ENCODE measurements at places on chromosomes 13 and 19.

GRCh38 chr13:113586661-113587479 is 2.3 kb downstream of the TFDP1 start:
- H3K27me3 ChIP-seq = no peaks in the 10 kb centered on the region
- no peak overlapping the region for H3K4me3 ChIP-seq
- H3K27ac ChIP-seq = no peak overlapping the region
- no peak for DNase-seq

- H3K27ac ChIP-seq = no peak overlapping the region
- H3K27me3 ChIP-seq = no peaks in the 10 kb centered on the region
- H3K4me1 ChIP-seq = no peaks in the 10 kb centered on the region
- H3K36me3 ChIP-seq = no peaks in the 10 kb centered on the region
- no peak overlapping the region for H3K4me3 ChIP-seq
Measured at GRCh38 chr13:107807306-107808073, 407.8 kb downstream of the LIG4 start.

- H3K27me3 ChIP-seq = no peaks in the 10 kb centered on the region
- no peak overlapping the region for H3K4me3 ChIP-seq
- no peaks in the 10 kb centered on the region for H3K36me3 ChIP-seq
- no peak for DNase-seq
Measured at GRCh38 chr13:36248700-36249099, 34.3 kb upstream of the SOHLH2 start.

DNA sequence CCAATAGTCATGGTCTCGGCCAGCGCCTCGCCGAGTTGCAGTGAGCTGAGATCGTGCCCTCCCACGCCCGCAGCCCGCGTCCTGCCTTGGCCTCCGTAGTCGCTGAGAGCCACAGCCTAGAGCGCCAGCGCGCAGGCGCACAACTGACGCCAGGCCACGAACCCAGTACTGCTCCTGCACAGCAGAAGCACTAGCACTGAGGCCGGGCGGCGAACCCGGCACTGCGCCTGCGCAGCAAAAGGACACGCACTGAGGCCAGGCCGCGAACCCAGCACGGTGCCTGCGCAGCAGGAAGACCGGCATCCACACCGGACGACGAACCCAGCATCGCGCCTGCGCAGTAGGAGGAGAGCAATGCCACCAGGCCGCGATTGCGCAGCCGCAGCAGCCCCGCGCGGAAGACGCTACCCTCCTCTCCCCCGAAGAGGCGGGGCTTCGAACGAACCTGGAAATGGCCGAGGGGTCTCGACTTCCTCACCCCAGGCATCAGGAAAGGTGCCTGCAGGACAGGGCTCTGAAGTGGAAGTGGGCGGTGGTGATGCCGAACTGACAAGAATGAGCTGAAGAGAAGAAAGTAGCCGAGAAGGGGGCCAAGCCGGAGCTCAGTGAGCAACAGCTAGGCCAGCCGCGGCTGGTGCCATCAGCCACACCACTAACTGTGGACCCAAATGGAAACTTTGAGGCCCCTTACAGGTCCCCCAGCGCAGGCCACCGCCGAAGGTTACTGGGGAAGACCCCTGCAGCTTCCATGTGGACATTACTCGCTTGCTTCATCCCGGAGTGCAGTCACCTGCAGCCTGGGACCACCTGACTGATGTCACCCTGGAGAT is 7.5 kb downstream of the F10 start:
- peaks cover 65% of the 10 kb centered on the region for H3K27me3 ChIP-seq
- H3K4me3 ChIP-seq = no peak overlapping the region
- no peaks in the 10 kb centered on the region for H3K4me1 ChIP-seq
- H3K36me3 ChIP-seq = no peaks in the 10 kb centered on the region
- H3K27ac ChIP-seq = no peak overlapping the region

- H3K36me3 ChIP-seq = peaks cover 7% of the 10 kb centered on the region
- no peaks in the 10 kb centered on the region for H3K27me3 ChIP-seq
- no peak overlapping the region for H3K4me3 ChIP-seq
Measured at GRCh38 chr13:113971471-113972231, 2.2 kb downstream of the C13orf46 start.

GRCh38 chr13:22102271-22102670 is 431.4 kb downstream of the FGF9 start:
- no peaks in the 10 kb centered on the region for H3K36me3 ChIP-seq
- H3K27me3 ChIP-seq = peaks cover 48% of the 10 kb centered on the region
- no peak for DNase-seq
- H3K27ac ChIP-seq = no peak overlapping the region

All from MCF 10A (cell line).